ENCODE measurements at places on chromosomes 3 and 15.
A peak's percentile ranks its signal among the peaks of the same experiment; 100 is the strongest.

DNA sequence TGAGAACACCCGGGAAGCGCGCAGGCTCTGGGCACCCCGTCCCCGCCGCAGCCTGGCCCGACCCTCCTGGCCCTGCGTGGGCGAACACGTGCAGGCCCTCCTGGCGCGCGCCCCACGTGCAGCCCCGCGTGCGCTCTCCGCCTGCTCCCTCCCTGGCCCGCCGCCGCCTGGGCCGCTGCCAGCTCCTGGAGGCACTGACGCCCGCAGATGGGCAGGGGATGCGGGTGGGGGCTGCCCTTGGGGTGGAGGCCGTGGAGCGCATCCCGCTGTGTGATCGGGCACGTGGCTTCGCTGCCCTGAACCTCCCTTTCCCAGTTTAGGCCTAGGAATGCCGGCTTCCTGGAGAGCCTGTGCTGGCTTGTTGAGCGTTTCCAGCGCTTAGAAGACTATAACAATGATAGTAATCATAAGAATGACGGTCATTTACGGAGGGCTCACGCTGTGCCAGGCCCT, 104.6 kb upstream of the SLC6A6 start:
- no peaks in the 10 kb centered on the region for H3K36me3 ChIP-seq
- DNase-seq: no peak
- no peaks in the 10 kb centered on the region for H3K4me1 ChIP-seq
- H3K27me3 ChIP-seq: peaks cover 13% of the 10 kb centered on the region
- no peak overlapping the region for H3K27ac ChIP-seq

- no peak for DNase-seq
- H3K27ac ChIP-seq: no peak overlapping the region
- H3K27me3 ChIP-seq: no peaks in the 10 kb centered on the region
Measured at GRCh38 chr3:114879059-114880031, 267.7 kb downstream of the ZBTB20 start.

DNA sequence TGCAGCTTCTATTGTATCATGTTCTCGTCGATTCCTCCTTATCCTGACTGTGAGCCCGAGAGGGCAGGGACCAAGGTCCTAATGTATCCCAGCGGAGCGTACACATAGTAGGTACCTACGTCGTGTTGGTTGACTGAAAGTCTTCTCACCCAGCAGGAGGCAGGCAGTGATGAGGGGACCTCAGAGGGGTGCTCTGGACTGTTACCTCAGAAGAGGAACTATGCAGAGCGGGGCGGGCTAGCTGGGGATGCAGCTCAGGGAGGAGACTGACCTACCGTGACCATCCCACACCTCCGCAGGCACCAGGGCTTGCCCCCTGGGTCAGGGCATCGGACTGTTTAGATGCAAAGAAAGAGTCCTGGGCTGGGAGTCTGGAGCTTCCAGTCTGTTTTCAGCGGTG, 11.4 kb downstream of the CHAC1 start:
- peak overlapping the region; percentile 4 for H3K4me3 ChIP-seq
- no peak overlapping the region for H3K27ac ChIP-seq
- DNase-seq: no peak
- H3K36me3 ChIP-seq: no peaks in the 10 kb centered on the region

GRCh38 chr3:124886168-124887056, 753 bp downstream of the ITGB5 start:
- DNase-seq: peak; percentile 43
- H3K36me3 ChIP-seq: no peaks in the 10 kb centered on the region

DNA sequence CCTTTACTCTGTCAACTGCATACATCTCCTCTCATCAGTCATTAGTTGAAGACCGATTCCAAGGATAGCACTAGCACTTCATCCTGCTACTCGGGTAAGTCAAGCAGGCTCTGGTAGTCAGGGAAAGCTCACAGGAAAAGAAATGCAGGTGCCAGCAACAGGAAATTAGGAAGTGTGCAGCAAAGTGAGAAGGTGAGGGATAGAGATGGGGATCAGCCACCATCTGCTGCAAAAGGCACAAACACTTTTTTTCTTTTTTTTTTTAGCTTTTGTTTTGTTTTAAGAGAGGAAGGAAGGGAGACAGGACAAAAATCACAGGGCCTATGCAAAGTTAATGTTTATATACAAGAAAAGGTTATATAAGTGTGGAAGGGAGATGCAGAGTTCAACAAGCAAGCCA, 9.0 kb upstream of the BTLA start:
- no peak overlapping the region for H3K4me3 ChIP-seq
- H3K36me3 ChIP-seq: no peaks in the 10 kb centered on the region
- no peaks in the 10 kb centered on the region for H3K4me1 ChIP-seq
- H3K27ac ChIP-seq: no peak overlapping the region

DNA sequence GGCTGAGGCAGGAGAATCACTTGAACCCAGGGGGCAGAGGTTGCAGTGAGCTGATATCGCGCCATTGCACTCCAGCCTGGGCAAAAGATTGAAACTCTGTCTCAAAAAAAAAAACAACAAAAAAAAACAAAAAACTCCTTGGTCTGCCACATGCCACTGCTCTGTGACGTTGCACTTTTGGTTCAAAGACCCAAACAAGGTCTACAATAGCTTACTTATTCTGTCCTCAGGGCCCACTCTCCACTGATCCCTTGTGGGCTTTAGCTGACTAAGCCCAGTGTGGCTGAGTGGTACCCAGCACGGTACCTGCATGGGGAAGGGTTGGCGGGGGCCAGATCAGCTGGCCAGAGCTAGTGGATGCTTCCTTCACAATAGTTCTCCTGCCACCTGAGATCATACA, 1.8 kb downstream of the MON1A start:
- peaks cover 11% of the 10 kb centered on the region for H3K4me1 ChIP-seq
- H3K27me3 ChIP-seq: no peaks in the 10 kb centered on the region
- no peak for DNase-seq
- H3K4me3 ChIP-seq: no peak overlapping the region
- no peaks in the 10 kb centered on the region for H3K36me3 ChIP-seq

DNA sequence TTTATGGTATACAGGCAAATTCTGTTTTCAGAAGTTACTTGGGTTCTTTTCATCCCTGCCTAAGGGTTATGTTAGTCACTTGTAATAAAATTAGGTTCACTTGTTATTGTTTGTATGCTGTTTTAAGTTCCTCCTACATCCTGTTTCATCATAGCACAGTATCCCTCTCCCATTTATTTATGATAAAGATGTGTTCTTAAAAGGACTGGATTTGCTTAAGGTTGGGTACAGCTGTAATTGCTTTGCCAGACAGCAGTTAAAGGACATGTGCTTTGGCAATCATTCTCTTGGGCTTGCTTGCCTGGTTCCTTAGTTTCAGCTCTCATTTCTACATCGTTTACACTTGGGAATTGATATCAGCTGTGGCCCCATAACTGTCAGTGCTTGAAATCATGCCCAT, 11.7 kb downstream of the ATP2C1 start:
- H3K36me3 ChIP-seq: no peaks in the 10 kb centered on the region
- H3K4me3 ChIP-seq: no peak overlapping the region
- H3K27ac ChIP-seq: no peak overlapping the region
- H3K27me3 ChIP-seq: no peaks in the 10 kb centered on the region

GRCh38 chr3:197936819-197937384, 13.1 kb upstream of the RPL35A start:
- no peak for DNase-seq
- H3K36me3 ChIP-seq: peaks cover 3% of the 10 kb centered on the region
- no peaks in the 10 kb centered on the region for H3K27me3 ChIP-seq
- no peak overlapping the region for H3K4me3 ChIP-seq
- H3K27ac ChIP-seq: no peak overlapping the region

- H3K27ac ChIP-seq: no peak overlapping the region
- no peak for DNase-seq
- no peak overlapping the region for H3K4me3 ChIP-seq
- H3K4me1 ChIP-seq: no peaks in the 10 kb centered on the region
- H3K36me3 ChIP-seq: no peaks in the 10 kb centered on the region
Measured at GRCh38 chr15:51189669-51190385, 95.1 kb upstream of the TNFAIP8L3 start.

DNA sequence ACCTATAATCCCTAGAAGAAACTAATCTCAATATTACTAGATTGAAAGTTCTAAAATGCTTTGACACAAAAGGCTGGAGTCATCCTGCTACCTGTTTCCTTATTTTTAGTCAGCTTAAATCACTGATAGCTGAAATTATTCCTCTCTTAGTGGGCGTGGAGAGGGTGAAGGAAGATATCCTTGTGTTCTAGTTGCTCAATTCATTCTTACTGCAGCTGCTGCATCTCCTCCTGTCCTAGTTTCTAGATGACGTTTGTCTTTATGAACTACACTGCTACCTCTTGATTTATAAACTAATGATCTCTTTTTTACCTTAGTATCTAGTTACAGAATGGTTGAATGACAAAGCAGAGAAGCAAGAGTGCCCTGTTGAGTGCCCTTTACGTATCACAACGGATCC, 50.7 kb downstream of the SETD5 start:
- no peaks in the 10 kb centered on the region for H3K27me3 ChIP-seq
- no peak overlapping the region for H3K4me3 ChIP-seq
- H3K36me3 ChIP-seq: peaks cover 48% of the 10 kb centered on the region
- no peak for DNase-seq
- H3K27ac ChIP-seq: no peak overlapping the region
- H3K4me1 ChIP-seq: no peaks in the 10 kb centered on the region

DNA sequence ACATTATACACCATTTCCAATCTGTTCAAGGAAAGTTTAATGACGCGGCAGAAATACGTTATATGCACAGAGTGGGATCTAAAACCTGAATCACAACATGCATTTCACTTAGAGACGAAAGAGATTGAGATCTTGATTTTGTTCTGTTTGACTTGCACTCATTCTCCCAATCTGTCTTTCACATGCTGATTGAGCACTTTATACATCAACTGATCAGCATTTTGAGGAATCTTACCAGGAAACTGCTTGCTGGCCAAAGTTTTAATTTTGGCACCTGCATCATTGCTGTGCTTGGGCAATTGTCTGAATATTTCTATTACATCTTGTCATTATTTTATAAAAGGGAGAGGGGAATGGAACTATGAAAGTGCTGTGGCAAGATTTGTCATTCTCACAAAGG, 47.7 kb upstream of the ATP10A start:
- no peaks in the 10 kb centered on the region for H3K4me1 ChIP-seq
- H3K27ac ChIP-seq: no peak overlapping the region
- no peak overlapping the region for H3K4me3 ChIP-seq
- no peak for DNase-seq

- H3K27me3 ChIP-seq: no peaks in the 10 kb centered on the region
- peaks cover 21% of the 10 kb centered on the region for H3K36me3 ChIP-seq
- no peak for DNase-seq
- no peak overlapping the region for H3K27ac ChIP-seq
- no peak overlapping the region for H3K4me3 ChIP-seq
- peaks cover 1% of the 10 kb centered on the region for H3K4me1 ChIP-seq
Measured at GRCh38 chr15:64755427-64755940, 19.9 kb downstream of the RBPMS2 start.

DNA sequence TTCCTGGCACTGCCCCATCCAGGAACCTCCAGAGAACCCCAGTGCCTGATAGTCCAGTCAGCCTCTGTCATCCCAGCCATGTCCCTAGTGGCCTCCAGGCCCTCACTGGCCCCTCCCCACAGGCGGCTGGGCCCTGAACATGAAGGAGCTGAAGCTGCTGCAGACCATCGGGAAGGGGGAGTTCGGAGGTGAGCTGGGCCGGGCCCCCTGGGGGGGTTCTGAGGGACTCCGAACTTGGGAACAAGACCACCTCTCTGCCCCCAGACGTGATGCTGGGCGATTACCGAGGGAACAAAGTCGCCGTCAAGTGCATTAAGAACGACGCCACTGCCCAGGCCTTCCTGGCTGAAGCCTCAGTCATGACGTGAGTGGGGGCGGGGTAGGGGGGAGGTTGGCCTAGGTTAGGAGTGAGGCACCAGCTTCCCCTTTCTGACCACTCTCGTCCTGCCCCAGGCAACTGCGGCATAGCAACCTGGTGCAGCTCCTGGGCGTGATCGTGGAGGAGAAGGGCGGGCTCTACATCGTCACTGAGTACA, 12.0 kb upstream of the LMAN1L start:
- no peaks in the 10 kb centered on the region for H3K4me1 ChIP-seq
- no peak overlapping the region for H3K27ac ChIP-seq
- no peaks in the 10 kb centered on the region for H3K27me3 ChIP-seq
- peaks cover 73% of the 10 kb centered on the region for H3K36me3 ChIP-seq
- H3K4me3 ChIP-seq: no peak overlapping the region
- DNase-seq: no peak

DNA sequence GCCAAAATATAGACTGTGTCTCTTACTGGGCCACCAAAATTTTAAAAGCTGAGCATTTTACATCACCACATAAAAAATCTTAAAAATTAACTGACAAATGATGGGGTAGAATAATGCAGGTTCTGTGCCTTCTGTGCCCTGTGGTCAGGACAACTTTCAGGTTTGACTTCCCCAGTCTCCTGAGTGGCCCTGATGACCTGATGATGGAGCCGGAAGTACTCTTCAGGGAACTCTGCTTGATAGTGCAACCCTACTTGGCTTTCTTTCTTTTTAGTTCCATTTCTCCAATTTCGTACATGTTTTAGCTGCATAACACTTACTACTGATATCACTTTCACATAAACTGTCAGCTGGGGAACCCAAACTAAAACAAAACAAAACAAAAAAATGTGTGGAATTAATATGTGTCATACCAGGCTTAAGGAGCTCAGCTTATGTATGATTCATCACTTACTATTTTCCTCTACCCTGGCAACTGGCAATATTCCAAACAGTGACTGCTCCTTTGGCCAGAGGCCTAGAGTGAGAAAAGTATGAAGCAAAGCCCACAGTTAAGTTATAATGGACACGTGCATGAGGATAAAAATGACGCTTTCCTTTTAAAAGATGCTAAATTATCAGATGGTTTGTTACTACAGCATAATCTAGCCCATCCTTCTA, 194.3 kb downstream of the BCHE start:
- H3K4me3 ChIP-seq: no peak overlapping the region
- no peak overlapping the region for H3K27ac ChIP-seq
- H3K27me3 ChIP-seq: no peaks in the 10 kb centered on the region
- H3K4me1 ChIP-seq: no peaks in the 10 kb centered on the region
- no peaks in the 10 kb centered on the region for H3K36me3 ChIP-seq
- no peak for DNase-seq

DNA sequence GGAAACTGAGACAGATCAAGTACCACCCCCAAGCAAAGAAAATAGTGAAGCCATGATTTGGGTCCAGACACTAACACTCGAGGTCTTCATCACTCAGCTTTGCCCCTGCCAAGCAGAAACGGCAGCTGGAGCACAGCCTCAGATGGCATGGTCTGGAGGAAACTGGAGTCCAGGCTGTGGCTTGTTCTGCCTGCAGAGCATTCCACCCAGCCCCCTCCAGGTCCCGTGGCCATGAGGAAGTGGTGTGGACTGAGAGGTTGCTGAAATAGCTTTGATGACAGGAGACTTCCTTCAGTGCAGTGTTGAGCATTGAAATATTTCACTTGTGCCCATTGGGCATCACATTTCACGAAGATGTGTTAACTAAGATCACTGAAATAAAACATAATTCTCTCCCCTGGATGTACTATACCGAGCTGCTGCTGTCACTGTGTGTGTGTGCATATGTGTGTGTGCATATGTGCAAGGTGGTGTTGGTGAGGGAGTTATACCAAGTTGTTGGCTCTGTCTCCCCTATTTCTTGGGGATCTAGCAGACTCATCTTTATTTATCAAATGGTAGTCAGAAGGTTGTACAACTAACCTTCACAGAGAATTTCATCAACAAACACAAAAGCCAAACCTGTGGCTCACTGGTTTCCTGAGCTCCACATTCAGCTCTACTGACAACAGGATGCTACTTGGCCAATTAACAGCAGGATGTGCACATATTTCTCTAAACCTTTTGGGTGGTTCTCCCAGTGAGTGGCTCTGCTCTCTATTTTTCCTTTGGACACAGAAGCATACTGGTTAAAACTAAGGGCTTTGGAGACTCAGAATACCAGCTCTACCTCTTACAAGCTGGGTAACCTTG, 660.1 kb upstream of the CFAP20DC start:
- no peaks in the 10 kb centered on the region for H3K4me1 ChIP-seq
- H3K27ac ChIP-seq: no peak overlapping the region
- H3K4me3 ChIP-seq: no peak overlapping the region
- no peaks in the 10 kb centered on the region for H3K36me3 ChIP-seq
- no peak for DNase-seq
